ENCODE measurements at places on chromosomes 6 and 20.

DNA sequence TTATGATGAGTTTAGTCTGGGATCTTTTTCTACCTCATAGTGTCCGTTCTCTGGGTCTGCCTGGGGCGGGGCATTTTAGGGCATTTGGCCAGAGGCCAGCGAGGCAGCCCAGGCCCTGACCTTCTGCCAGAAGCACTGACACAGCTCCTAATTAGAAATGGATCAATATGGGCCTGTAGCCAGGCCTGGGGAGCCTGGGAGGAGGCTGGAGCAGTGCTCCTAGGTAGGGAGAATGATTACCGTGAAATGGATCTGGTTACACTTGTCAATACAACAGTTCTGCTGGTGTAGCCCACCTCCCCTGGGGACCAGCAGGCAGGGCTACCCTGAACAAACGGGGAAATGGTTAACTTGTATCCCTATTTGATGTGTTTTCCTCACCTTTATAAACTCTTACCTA lies 23.0 kb downstream of the RALY start:
- DNase-seq: no peak

DNA sequence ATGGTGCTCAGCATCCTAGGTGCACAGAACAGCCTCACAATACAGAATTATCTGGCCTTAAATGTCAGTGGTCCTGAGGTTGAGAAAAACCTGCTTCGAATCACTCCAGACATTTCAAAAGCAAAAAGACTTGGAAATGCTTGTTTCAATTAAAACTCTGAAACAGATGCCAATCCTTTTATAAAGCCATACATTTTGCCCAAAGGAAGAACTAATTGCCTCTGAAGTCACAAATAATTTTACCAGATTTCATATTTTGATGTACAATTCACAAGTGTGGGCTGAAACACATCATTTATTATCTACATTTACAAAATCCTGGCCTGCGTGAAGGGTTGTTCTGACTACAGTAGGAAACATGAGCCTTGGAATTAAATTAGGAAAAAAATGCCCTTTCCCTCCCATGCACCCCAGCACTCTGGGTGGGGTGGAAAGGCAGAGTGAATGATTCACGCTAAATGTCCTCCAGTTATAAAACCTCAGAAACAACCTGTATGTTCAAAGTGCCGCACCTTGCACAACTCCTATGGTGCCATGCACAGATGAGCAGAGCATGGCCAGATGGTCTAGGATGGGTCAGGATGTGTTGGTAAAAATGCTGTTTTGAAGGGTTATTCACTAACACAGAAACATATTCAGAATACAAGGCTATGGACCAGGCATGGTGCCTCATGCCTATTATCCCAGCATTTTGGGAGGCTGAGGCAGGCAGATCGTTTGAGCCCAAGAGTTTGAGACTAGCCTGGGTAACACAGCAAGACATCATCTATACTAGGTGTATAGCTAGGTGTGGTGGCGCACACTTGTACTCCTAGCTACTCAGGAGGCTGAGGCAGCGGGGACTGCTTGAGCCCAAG lies 87.0 kb downstream of the ZMYND8 start:
- DNase-seq: no peak

DNA sequence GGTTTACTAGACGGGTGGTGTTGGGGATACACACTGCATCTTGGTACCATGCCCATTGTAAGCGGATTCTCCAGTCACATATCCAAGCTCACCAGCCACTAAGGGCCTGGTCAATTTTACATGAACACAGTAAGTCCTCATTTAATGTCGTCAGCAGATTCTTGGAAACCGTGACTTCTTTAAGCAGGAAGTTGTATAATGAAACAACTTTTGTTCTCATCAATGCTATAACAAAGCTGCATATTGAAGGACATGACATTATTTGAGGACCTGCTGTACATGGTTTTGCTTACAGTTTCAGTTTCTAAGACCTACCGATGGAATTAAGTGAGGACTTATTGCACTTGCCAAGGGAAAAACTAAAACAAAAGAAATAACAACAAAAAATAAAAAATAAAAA lies 295.6 kb downstream of the SYNE1 start:
- DNase-seq: no peak

DNA sequence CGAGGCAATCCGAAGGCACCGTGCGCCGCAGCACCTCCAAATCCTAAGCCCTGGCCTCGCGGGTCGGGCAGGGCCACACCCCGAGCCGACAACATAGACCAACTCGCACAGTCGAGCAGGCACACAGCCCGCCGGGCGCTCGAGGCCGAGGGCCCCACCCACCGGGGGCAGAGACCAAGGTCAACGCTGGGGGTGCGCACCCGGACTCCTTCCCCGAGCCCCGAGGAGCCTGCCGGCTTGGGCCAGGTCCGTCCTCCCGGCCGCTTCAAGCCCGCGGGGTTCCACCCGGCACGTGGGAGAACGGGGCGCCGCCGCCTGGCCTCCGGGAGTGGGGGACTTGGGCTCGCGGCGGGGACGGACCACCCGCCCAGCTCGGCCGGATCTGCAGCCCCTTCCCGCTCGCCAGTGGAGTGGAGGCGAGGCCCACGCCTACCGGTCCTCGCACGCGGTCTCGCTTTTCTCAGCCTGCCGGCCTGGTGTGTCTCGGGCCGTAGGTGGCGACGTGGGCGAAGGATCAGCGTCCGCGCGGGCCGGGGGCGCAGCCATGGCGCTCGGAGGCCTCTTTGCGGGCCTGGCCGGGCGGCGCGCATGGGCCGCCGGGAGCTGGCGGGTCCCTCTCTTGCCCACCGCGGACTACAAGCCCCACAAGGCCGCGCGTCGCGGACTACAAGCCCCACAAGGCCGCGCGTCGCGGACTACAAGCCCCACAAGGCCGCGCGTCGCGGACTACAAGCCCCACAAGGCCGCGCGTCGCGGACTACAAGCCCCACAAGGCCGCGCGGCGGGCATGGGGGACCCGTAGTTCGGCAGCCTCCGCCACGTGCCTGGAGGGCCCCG lies at the start of gene UCKL1:
Gene UCKL1 (minus strand): TSS at position 590 of the 837 bp plus-strand sequence. CDS start 44 bp downstream, at position 546.
- DNase-seq: peak; percentile 93

DNA sequence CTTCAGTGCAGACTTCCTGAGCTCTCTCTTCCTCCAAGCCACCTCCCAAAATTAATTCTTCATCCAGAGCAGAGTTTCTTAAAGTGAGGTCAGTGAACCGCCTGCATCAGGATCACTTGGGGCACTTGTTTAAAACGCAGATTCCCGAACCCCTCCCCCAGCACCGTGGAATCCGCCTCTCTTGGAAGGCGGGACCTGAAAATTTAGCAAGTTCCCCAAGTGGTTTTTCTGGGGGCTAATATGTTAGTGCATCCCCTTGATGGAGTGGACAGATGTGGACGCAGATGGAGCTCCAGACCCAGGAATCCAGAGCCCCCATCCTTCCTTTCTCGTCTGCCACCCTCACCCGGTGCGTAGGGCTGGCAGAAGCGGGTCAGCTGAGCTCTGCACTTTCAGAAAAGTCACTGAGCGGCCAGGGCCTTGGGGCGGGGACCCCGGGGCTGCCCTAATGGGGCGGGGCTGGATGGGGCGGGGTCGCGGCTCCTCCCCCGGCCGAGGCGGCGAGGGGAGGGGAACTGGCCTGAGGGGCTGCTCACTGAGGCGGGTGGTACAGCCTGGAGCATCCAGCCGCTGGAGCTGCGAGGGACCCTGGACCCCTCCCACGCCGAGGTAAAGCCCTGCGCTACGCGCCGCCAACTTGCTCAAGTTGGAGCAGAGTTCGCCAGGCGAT lies at the start of the genes DEFB124 and REM1:
Gene DEFB124 (minus strand): TSS at position 370 of the 670 bp plus-strand sequence. CDS start 2,114 bp downstream, outside the sequence.
Gene REM1 (plus strand): TSS at position 531 of the 670 bp plus-strand sequence. CDS start 1,158 bp downstream, outside the sequence.
- DNase-seq: no peak

DNA sequence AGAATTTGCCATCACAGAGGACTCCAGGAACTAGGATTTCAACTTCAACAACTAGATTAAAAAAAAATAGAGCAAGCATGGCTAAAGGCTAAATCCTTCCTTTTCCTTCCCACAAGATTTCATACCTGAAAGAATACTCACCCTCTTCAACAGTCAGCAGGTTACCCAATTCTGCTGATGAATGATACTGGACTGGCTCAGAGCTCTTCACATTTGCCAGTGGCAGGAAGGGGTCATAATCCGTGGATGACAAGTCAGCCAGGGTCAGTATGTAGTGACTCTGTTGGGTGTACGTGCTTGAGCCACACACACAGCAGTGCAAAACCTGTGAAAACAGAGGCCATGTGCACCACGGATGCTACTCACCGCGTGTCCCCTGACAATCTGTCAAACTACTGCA lies 152.9 kb downstream of the INSM1 start:
- no peak for DNase-seq

GRCh38 chr6:43989581-43990146 lies 137.6 kb downstream of the MRPL14 start:
- DNase-seq: no peak

DNA sequence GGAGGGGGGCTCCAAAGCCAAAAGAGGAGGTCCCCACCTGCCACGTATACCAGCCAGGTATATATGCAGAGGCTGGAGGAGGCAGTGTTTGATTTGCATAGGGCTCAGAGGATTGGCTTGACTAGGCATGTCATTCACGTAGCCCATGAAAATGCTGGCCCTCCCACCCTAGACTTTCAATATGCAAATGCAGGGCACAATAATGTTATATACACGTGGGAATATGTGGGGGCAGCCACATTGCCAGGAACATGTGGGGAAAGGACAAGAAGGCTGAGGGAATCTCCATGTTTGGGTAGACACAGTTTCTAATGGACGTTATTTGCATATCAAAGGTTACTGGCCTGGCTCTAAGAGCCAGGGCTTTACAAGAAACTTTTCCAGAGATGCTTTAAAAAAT lies 301.8 kb downstream of the FARS2 start:
- no peak for DNase-seq

GRCh38 chr6:18034798-18035202 lies 47.4 kb upstream of the KIF13A start:
- no peak for DNase-seq

- DNase-seq: no peak
Measured at GRCh38 chr6:5493806-5494205, 232.5 kb downstream of the FARS2 start.

DNA sequence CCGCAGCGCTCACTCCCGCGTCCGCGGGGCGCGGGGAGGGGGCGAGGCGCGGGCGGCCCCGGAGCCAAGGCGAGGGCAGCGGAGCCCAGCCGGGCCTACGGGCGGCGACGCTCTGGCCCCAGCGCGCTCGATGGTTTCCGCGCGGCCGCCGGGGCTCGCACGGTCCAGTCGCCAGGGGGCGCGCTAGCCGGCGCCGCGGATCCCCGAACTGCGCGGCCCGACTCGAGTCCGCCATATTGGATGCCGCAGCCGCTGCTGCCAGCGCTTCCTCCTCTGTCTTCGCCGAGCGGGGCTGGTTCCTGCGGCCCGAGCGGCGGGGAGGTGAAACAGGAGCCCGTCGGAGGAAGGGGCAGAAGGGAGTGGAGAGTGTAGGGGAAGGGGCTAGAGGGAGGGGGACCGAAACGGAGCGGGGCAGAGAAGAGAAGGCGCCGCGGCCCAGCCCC lies at the start of gene SCAF8:
Gene SCAF8 (plus strand): TSS at position 234 of the 443 bp plus-strand sequence. CDS start 485 bp downstream, outside the sequence.
- DNase-seq: peak; percentile 87

GRCh38 chr20:2519115-2519809 lies 10.5 kb upstream of the ZNF343 start:
- no peak for DNase-seq

- DNase-seq: no peak
Measured at GRCh38 chr6:154632119-154632518, 101.1 kb upstream of the SCAF8 start.

GRCh38 chr20:11445161-11445560 lies 472.5 kb upstream of the BTBD3 start:
- no peak for DNase-seq

DNA sequence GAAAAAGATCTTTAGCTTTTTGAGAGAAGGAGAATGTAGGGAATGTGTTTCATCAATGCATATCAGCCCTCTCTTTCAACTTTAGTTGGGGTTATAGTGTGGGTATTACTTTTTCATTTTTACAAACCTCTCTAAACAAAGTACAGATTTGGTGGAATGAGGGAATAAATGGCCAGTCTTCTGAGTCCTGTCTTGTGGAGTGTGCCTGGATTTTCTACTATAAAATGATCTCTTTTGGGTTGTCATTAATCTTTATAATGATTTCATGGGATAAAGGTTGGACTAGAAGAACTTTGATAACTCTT lies 209.3 kb downstream of the RNF144B start:
- no peak for DNase-seq

DNA sequence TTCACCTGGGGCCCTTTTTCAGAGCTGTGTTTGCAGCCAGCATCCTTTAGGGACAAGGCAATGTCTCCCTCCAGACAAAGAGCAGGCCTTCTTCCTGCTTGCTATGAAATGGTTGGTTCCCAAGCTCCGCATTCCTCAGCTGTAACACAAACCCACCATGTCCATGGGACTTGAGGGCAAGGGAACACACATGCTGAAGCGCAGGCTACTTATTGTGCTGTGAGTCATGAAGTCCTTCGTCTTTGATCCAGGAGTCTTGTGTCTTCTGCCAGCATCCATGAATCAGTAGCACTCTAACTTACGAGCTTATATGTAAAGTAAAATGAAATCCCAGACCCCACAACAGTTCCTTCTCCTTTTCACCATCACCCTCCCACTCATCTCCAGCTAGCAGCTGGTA lies 59.0 kb downstream of the ANKRD60 start:
- no peak for DNase-seq

DNA sequence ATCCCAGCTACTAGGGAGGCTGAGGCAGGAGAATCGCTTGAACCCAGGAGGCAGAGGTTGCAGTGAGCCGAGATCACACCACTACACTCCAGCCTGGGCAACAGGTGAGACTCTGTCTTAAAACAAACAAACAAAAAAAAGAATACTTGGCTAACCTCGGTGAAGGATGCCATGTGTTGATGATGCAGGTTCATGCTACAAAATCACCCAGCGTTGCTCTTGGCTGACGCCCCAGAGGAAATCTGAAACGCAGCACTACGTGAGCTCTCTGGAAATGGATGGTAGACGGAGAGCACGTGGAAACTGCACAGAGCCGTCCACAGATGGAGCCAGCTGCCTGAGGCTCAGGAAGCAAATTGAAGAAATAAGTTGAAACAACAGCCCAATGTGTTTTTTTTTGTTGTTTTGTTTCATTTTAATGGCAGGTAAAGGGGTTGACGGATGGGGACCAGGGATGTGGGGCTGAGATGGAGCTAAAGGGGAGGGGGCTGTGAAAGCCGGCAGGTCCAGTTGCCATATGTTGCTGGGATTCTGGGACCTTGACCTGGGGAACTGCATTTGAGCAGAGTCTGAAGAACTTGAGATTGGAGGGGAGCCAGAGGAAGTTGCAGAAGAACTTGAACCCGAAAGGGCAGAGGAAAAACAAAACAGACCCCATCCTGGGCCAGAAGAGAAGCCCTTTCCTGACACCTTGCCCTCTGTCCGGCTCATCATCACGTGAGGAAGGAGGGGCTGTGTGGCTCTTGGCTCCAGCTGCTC lies 12.8 kb upstream of the MANBAL start:
- peak; percentile 14 for DNase-seq

GRCh38 chr20:24948939-24949679 lies at the start of gene CST7:
Gene CST7 (plus strand): TSS chr20:24949269. CDS start chr20:24949506, 237 bp downstream.
- DNase-seq: peak; percentile 86

DNA sequence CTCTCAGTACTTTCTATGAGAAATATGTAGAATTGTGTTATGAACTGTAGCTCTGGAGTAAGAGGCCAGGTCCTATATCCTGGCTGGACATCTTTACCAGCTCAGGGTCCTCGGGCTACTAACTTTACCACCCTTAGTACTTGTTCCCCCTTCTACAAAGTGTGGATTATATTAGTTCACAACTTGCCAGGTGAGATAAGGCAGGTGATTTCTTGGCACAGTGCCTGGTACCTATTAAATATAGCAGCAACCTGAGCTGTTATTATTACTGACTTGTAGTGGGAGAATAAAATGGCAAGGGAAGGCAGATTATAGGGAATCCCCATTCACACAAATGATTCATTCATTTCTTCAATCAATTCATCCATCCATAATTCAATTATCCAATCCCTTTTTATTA lies 150.1 kb downstream of the DOK5 start:
- DNase-seq: no peak

GRCh38 chr6:18323935-18324705 lies 59.8 kb upstream of the DEK start:
- no peak for DNase-seq

All from activated CD4-positive, alpha-beta T cell treated with anti-CD3 and anti-CD28 coated beads for 48 hours (primary cell).